Activated CD4-positive, alpha-beta T cell treated with anti-CD3 and anti-CD28 coated beads, Interleukin-2, amount 50 U/mL, for 48 hours (primary cell): ENCODE measurements at places on chromosomes 3 and 15.

- no peak for DNase-seq
These were observed 151.2 kb downstream of the SERPINI1 start for GRCh38 chr3:167886690-167887089.

DNA sequence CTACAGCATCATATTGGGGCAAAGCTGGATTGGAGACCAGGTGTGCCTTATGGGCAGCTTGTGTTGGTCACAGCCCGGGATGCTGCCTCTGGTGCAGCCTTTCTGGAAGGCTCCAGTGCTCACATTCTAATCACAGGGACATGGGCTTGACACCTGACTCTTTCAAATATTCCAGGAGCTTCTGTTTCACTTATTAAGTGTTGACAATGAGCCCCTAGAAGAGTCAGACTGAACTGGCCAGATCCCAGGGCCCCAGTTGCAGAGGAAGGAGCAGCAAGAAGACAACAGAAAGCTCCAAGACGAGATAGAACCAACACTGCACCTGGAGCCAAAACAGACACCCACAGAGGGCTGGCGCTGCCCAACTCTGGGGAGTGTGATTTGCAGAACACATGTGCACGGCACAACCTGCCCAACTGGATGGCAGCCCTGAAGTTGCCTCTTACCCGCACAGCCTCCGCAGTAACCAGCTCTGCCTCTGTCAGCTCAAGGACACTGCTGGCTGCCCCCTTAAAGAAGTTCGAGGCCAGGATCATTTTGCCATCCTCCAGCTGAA, 30.3 kb downstream of the ALDH1L1 start:
- no peak for DNase-seq

DNA sequence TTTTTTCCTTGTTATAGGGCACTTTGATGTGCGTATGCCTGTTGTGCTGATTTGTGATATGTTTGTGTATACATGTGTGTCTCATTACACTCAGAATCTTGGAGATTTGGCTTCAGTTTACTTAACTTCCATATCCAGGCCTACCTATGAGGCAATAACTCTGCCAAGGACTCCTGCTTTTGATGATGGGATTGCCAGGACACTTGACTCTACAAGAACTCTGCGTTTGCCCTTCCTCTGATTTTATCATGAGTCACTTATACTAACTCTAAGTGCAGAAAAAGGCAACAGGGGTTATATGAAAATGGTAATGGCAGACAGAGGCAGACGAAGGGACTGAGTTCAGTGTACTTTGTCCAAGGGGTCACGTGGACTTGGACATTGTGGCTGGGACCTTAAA, 33.6 kb downstream of the MCTP2 start:
- no peak for DNase-seq

DNA sequence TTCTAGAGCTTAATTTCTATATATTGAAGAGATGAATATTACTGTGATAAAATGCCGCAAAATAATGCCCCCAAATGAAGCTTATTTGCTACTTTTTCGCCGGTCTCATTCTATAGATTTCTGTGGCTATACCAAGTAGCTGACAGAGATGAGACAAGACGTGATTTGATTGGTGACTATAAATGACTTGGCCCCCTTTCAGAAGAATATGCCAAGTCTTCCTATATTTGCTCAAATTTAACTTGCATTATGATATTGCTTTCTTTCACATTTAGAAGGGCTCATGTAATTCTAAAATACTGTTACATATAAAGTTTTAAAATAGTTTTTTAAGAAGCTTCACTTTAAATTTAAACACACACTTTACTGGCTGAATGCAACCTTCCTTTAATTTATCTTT, 180.1 kb downstream of the SUCLG2 start:
- no peak for DNase-seq

DNA sequence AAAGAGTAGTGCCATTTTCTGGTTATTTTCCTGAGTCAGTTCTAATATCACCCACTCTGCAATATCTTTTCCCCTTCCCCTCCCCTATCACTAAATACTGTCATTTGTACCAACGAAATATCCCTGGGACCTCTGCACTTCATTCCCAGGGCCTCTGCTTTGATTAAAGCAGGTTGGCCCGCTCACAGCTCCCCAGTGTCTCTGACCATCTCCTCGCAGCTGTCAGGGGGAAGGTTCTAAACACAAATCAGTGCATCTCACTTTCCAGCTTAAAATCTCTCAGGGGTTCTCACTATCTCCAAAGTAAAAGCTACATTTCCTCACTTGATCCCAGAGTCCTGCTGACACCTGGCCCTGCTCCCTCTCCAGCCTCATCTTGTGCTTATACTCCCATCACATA, 28.1 kb upstream of the SLC35G2 start:
- no peak for DNase-seq

DNA sequence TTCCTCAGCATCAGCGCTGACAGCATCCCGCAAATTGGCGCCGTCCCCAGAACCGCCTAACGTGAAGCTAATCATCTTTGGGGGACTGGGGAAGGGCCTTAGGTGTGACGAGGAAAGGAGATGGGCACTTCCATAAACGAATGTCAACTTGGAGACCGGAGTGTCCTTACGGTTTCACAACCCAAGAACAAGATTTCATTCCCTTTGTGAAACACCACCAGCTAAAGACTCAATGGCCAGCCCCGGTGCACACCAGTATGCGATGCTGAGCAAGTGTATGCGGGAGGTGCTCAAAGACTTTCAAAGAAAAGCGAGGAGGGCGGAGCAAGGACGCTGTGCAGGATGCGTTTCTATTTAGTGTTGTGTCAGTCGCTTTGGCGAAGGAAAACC, 759 bp upstream of the TTBK2 start:
- DNase-seq = peak; percentile 46

DNA sequence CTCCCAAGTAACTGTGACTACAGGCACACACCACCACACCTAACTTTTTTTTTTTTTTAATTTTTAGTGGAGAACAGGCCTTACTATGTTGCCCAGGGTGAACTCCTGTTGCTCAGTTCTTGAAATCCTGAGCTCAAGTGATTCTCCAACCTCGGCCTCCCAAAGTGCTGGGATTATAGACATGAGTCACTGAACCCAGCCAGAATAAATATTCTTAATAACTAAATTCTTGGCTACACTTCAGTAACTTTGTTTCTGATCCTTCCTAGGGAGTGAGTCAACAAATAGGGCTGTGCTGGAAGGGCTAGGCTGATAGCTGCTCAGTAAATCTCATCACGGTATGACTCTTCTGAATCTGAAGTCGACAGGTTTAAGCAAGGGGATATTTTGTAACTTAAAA, 56.6 kb downstream of the P3H2 start:
- DNase-seq = no peak

DNA sequence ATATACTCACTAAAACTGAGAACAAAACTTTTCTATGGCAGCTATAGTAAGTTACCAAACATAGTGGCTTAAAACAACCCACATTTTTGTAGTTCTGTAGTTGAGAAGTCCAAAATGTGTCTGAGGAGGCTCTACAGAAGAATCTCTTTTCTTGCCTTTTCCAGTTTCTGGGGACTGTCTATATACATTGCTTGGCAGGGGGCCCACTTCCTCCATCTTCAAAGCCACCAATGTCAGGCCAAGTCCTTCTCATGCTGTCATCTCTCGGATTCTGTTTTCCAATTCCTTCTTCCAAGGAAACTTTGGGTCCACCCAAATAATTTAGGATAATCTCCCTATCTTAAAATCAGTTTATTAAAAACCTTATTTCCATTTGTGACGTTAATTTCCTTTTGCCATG, 92.7 kb downstream of the DLG1 start:
- no peak for DNase-seq

- no peak for DNase-seq
These were observed 39.9 kb upstream of the SOX14 start for GRCh38 chr3:137724240-137724639.

- no peak for DNase-seq
These were observed 387.5 kb upstream of the ATP11B start for GRCh38 chr3:182405759-182406158.

DNA sequence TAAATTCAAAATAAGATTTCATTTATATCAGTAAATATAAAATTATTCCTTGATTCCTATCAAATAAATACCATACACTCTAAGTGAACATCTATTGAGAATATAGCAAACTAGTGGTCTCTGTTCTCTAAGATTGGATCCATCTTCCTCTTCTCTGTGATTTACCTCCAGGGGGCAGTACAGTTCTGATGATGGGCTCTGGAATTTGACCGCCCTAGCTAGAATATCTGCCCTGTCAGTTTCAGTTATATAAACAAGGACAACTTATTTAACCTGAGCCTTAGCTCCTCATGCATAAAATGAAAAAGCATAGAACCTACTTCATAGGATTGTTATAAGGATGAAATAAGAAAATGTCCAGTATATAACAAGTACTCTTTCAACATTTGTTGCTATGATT, 171.1 kb upstream of the CCDC54 start:
- no peak for DNase-seq

GRCh38 chr15:98103570-98103969, 143.1 kb downstream of the ARRDC4 start:
- DNase-seq = no peak

GRCh38 chr3:123696808-123697207, 112.0 kb upstream of the HACD2 start:
- DNase-seq = no peak

DNA sequence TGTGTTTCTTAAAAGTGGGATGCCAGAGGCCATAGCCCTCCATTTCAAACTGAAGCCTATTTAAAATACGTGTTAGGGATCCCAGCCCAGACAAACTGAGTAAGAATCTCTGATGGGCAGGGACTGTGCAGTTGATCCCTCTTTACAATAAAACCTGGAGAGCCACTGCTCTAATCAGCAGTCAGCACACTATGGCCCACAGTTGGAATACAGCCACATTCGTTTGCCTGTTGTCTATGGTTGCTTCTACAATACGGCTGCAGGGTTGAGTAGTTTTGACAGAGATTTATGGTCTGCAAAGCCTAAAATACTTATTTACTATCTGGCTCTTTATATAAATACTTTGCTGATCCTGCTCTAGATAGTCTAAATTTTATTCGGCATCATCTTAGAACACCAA, 32.4 kb downstream of the TJP1 start:
- no peak for DNase-seq
